ENCODE measurements at places on chromosomes 16 and 17. TPM values are rescaled to one million over a fixed set of nuclear protein-coding genes. Genes with fewer than 3 reads are reported as not detected.

DNA sequence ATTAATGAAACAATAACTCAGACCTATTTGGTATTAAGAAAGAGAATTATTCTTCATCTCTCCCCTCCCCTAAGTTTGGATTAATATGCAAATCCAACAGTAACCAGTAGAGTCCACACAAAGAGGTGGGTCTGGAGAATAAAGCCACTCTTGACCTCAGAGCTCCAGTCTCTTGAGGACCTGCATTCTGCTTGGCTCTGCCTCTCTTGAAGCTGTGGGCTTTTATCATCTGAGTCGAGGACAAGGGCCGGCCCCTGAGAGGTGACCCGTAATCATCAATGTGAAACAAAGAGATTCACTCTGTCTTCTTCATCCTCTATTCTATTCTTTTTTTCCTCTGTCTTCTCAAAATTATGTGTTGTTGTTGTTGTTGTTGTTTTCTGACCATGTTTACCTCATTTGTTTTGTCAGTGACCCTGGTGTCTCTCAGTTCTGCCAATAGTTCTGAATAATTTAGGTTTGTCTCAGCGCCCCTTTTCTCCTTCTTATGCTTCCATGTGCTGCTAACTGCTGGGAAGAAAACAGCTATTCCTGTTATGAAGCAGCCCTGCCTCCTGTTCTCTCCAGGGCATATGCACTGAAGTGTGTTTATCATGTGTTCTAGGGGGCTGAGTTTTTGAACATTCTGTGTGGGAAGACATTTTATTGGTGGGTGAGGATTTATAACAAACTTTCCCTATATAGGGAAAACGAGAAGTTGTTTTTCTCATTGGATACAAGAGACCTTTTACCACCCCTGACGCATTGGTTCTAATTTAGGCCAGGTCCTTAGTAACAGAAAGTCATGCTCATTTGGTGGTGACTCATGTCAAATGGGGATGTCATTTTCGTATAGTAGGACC is 135.8 kb downstream of the TRIM37 start:
- DNase-seq, result no peak

GRCh38 chr17:61496957-61497653 is 44.9 kb downstream of the TBX4 start:
- no peak for DNase-seq

GRCh38 chr17:7577327-7578199 is 1.9 kb upstream of the CD68 start:
- no peak for DNase-seq

DNA sequence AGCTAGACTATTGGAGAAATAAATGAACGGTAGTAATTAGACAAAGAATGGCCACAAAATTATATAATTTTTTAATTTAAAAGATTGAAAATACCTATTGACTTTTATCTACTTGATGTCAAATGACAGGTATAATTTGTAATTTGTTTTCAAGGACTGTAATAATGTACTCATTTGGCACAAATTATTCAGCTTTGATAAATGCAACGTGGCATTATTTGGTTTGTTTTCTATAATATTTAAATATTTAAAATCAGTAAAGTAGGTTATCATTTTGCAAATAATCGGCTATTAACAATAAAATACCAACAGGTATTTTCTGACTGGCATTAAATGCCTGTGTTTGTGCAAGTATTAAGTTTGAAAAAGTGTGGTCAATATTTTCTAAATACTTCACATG is 60.6 kb downstream of the CDH11 start:
- no peak for DNase-seq

CDRT15 gene
- total RNA-seq, result not detected

ZNF276 gene
- 40.0 TPM for total RNA-seq

Measured in K562 (cell line).